ENCODE measurements at places on chromosomes 1 and 21.

GRCh38 chr1:8025061-8025670 is 943 bp downstream of the ERRFI1 start:
- no peak for DNase-seq

GRCh38 chr1:34781844-34782391 is 904 bp downstream of the GJB3 start:
- DNase-seq: no peak

DNA sequence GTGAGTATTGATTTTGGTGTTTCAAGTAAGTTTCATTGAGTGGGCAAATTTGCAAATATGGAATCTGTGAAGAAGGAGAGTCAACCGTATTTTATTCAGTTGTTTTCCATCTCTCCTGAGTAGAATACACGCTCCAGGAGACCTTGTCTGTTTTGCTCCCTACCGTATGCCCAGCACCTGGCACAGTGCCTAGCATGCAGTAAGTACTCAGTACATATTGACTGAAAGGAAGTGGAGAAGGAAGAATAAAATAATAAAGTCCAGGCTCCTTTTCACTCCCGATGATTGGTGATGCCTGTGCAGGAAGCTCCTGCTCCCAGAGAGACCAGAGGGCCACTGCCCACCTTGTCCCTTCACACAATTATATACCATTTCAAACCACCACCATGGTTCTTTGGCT is 59.4 kb upstream of the NEK2 start:
- no peak for DNase-seq

- DNase-seq: no peak
These were observed 116.3 kb upstream of the ADAMTS5 start for GRCh38 chr21:27083144-27083543.

- DNase-seq: no peak
These were observed 10.0 kb downstream of the KLF18 start for GRCh38 chr1:44131411-44131810.

DNA sequence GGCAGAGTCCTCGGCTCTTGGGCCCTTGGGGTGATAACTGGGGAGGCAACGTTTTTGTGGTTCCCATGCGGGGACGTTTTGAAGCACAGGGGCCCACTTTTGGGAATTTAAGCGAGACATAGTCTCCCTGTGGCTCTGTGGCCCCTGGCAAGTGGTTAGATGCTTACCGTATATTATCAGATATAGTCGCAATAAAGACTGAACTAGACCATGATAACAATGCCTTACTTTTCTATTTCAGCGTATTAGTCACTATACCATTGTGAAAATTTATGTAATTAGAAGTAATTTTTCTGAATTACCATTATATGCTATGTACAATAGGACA is 538 bp upstream of the RCAN1 start:
- no peak for DNase-seq

- DNase-seq: no peak
These were observed 177.0 kb downstream of the EIF4G3 start for GRCh38 chr1:20999525-21000244.
